Thoracic aorta (tissue), 2 donors: ENCODE measurements at places on chromosomes 16 and 17.
A peak's percentile ranks its signal among the peaks of the same experiment; 100 is the strongest.

- DNase-seq = no peak
Measured at GRCh38 chr16:31129568-31130335, 5.8 kb downstream of the PRSS8 start.

DNA sequence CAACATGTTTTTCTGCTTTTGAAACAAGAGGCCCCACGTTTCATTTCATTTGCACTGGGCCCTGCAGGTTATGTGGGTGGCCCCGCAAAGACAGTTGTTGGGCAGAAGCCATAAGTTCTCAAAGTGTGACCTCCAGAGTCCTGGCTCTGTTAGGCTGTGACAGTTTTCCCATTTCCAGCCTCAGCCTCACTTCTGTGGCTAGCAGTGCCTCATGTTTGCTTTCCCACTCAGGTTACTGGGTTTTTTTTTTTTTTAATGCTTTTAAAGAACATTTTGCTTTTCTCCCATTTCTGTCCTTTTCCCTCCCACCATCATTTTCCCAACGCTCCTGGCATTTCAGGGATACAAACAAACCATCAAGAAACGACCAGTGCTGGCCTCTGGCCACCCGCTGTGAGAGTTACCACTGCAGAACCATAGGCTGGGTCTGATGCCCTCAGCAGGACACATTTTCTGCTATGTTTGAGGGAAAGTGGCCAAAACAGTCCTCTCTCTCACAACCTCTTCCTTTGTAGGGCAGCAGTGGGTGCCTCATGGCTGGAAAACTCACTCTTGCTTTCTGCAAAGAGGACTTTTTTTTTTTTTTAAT lies 159.0 kb upstream of the MPHOSPH6 start:
- DNase-seq = no peak

DNA sequence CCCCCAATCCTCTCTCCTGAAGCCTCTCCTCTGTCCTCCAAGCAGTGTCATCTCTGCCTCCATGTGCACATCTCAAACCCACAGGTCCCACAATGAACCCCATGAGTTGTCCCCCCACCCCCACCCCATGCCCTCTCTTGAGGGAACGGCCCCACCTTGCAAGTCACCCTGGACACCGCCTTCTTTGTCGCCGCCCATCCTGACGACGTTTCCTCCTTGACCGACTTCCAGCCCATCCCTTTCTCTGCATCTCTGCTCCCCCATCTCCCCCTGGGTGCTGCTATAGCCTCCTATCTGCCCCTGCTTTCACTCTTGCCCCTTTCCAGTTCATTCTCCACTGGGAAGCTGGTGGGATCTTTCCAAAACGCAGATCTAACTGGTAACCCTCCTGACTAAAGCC lies 1.7 kb upstream of the SPATA20 start:
- no peak for DNase-seq

DNA sequence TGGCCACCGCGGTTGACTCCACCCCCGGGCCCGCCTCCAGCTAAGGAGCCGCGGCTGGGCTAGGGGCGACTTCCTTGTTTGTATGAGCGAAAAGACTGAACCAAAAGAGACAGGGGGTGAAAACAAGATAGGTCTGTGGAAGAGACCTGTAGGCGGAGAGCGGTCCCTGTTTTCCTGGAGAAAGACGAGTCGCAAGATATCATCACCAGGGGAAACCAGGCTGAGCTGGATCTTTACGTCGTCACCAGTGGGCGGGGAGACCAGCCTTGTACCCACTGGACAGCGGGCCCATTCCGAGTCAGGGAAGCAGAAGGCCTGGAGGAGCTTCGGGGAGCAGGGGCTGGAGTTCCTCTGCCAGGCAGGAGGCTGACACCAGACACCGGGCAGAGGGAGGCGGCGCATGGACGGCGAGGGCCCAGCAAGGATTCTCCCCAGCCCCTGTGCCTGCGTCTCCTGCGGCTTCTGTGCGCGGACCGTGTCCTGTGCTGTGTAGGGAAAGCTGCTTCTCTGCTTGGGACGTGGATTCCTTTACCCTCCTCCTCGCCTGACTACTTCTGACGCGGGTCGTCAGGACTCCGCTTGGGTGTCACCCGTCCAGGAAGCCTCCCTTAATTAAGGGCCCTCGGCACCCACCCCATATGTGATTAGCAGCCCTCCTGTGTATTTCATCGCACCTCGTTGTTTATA lies 10.3 kb upstream of the ARL4D start:
- DNase-seq = peak; percentile 86

- no peak for DNase-seq
Measured at GRCh38 chr16:57273359-57273758, 11.1 kb downstream of the PLLP start.

GRCh38 chr16:48128769-48129168 lies 27.0 kb downstream of the ABCC12 start:
- DNase-seq = no peak

DNA sequence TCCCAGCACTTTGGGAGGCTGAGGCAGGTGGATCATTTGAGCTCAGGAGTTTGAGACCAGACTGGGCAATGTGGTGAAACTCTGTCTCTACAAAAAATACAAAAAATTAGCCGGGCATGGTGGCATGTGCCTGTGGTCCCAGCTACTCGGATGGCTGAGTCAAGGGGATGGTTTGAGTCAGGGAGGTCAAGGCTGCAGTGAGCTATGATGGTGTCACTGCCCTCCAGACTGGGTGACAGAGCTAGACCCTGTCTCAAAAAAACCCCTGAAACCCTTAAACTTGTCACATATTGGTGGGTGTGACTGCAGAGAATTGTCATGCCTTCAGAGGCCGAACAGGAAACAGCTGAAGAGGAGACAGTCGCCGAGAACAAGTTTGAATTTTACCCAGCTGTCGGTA lies 13.4 kb downstream of the RPTOR start:
- DNase-seq = no peak

GRCh38 chr17:39548494-39549225 lies 59.1 kb downstream of the NEUROD2 start:
- no peak for DNase-seq

DNA sequence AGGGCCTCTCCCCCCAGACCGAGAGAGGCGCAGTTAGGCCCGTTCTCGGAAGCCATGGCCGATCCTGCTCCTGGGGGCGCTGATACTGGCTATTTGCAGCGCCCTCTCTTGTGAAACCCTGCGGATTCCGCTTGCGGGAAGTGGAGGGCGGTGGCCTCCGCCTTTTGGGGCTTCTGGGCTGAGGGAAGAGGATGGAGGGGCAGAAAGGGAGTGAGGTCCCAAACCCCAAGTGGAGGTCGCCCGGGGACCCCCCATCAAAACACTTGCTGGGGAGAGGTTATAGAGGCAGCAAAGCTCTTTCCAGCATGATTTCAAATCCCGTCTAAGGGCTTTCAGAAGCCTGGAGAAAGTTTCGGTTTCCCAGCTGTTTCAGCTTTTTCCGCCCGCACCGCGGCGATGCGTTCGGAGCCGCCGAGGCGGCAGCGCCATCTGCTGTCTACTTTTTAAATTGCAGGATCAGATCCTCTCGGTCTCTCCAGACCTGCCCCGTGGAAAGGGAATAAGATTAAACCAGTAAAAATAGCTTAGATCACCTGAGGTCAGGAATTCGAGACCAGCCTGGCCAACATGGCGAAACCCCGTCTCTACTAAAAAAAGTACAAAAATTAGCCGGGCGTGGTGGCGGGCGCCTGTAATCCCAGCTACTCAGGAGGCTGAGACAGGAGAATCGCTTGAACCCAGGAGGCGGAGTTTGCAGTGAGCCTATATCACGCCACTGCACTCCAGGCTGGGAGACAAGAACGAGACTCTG lies 15.8 kb downstream of the SNX20 start:
- DNase-seq = no peak

GRCh38 chr17:76546556-76547182 lies 6.8 kb downstream of the PRCD start:
- DNase-seq = no peak
